ENCODE measurements at places on chromosomes 12 and 14.

DNA sequence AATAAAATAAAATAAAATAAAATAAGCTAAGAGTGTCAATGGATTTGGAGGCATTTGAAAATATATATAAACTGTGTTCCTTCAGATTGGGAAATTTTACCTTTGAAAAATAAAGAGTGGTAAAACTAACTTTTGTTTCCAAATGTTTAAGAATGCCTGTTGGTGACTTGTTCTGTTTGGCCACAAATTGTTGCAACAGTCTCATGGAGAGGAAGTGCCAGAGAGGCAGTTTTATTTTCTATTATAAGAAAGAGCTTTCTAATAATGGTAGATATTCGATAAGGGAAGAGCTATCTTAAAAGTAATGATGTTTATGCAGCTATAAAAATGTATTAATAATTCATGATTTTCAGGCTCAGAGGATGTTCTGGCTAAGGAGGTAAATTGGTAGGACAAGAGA, 68.8 kb upstream of the MDGA2 start:
- DNase-seq: no peak

- no peak for DNase-seq
Observed at GRCh38 chr14:104143521-104144452, 5.4 kb downstream of the KIF26A start.

DNA sequence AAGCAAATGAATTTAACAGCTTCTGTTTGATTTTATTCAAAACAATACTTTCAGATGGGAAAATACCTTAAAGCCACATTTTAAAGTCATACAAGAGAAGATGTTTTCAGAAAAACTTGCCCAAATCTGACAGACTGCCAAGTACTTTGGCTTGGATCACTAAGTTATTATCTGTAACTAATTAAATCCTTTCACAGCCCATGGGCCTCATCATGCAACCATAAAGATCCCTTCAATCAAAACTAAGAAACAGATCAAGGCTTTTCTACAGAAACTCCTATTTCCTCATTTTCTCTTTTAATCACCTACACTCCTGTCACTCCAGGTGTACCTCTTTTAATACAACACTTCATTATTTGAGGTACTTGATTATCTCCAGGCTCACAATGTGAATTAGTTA, 28.1 kb downstream of the BLTP3B start:
- DNase-seq: no peak

GRCh38 chr14:65211341-65211987, 109.1 kb upstream of the MAX start:
- no peak for DNase-seq

GRCh38 chr12:11630046-11630706, 19.3 kb upstream of the ETV6 start:
- no peak for DNase-seq

- DNase-seq: no peak
Observed at GRCh38 chr14:69669375-69669774, 58.0 kb downstream of the SUSD6 start.

DNA sequence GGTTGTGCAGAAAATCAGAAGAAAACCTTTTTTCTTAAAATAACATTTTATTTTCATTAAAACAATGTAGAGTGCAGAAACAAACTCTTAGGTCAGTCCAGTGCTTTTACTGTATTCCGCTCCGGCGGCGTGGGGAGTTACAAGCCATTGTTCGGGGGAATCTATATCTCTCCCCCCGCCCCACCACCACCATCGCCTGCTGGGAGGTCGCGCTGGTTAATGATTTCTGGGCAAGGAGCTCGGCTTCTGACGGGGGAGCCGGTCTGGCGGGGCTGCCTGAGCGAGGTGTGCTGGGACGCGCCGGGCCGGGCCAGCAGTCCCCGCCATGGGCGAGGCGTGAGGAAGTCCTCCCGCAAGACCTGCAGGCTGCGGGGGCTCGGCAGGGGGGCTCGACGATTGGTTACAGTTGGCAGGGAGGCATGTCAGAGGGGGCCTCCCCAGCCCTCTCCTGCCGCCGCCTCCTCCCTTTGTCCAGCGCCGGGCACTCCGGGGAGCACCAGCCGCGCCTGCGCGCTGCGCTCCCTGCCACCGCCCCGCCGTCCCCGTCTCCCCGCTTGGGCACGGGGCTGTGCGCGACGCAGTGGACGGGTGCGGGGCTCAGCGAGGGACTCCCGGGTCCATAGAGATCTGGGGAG, 1.0 kb upstream of the DUSP6 start:
- DNase-seq: peak; percentile 71

DNA sequence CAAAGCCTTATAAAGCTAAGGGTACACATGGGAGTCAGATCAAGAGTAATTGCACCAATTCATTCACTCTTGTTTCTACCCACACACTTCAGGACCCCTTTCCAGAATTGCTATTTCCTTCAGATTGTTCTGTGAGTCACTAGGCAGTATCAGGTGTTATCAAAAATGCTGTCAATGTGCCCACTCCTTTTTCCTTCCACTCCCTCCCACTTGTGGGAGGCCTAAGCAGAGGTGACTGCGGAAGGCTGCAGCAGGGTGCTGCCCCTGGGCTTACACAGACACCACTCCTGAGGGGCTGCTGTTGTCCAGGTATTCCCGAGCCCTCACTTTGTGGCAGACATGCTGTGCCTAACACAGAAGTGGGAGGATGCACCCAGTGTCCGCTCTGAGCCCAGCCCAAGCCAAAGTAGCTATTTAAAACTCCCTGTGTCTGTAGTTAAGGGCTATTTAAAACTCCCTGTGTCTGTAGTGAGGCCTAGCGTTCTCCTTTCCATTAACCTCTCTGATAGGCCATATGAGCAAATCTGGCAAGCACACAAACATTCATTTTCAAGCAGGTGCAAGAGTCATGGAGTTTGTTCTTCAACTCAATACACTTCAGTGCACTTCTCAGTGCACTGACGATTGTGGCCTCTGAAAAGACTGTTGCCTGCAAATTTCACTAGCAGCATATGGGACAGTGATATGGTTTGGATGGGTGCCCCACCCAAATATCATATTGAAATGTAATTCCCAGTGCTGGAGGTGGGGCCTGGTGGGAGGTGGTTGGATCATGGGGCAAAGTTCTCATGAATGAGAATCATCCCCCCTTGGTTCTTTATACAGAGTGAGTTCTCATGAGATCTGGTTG, 117.8 kb downstream of the PHLDA1 start:
- peak; percentile 64 for DNase-seq

DNA sequence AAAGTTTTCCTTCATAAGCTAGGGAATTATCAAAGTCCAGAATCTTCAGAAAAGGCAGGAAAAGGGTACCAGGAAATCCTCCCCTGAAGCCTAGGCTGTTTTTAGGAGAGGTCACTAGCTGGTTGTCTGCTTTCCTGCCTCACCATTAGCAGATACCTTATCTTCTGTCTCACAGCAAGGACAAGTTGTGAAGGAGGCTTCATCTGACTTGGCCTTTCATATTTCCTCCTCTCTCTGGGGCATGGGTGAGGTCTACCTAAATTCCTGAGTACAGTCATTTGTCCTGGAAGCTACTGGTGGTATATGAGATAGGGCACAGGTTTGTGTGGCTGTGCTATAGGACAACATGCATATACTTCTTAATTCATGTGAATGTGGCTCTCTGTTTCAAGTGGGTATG, 2.3 kb downstream of the FOXJ2 start:
- DNase-seq: no peak

GRCh38 chr14:55107766-55108554, 21.1 kb upstream of the LGALS3 start:
- DNase-seq: peak; percentile 52

DNA sequence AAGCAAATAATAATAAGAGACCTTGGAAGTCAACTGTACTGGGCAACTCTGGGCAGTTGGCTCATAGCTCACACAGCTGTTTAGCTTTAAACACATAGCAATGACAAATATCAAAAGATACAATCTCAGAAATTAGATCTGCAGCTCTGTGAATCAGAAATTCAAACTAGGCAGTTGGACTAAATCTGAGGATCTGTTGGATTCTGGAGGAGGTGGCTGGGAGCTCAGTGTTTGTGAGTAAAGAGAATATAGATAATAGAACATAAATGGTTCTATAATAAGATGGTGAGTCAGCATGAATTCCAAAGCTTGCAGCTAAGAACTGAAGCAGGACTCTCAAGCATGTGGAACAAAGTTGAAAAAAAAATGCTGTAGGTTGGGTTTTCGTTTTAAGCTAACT, 1949.4 kb upstream of the SEL1L start:
- no peak for DNase-seq

DNA sequence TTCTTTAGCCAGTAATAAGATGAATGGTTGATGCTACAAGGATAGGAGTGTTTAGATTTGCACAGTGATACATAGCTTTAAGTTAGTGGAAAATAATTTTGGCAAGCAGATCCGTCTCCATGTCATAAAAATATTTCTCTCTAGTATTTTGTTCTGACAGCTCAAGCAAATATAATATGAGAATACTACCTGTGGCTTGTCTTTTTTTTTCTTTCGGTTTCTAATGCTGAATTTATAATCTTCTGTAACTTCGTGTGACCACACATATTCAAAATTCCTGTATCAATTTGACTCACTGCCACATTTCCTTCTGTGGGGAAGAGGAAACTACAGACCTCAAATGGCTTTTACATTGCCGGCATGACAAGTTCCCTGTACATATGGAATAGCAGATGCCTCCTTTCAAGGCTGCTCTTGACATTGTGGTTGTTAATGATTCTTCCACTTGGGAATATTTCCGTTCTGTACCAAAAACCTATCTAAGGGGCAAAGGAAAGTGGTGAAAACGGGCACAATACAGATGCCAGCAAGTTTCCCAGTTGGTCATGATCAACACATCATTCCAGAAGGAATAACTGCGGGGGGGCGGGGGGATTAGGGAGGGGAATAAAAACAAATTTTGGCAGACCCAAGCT, 103.6 kb upstream of the CCDC91 start:
- DNase-seq: no peak

- DNase-seq: no peak
Observed at GRCh38 chr12:47207829-47208248, 128.1 kb upstream of the AMIGO2 start.

DNA sequence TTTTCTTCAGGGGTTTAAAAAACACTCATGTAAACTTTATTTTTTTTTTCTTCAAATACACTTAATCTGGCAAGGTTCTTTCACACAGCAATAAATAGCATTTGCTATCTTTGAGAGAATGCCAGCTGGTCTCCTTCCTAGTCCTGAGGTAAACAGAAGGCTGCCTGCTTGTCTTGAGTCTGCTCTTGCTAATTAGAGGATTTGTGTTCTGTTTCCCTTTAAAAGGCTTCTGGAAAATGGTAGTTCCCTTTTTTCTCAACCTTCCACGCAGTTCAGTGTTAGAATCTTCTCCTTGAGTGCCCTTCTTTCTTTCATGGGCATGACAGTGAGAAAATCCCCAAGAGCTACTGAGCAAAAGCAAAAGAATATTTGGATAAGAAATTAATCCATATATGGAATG, 92.3 kb upstream of the DCN start:
- no peak for DNase-seq

DNA sequence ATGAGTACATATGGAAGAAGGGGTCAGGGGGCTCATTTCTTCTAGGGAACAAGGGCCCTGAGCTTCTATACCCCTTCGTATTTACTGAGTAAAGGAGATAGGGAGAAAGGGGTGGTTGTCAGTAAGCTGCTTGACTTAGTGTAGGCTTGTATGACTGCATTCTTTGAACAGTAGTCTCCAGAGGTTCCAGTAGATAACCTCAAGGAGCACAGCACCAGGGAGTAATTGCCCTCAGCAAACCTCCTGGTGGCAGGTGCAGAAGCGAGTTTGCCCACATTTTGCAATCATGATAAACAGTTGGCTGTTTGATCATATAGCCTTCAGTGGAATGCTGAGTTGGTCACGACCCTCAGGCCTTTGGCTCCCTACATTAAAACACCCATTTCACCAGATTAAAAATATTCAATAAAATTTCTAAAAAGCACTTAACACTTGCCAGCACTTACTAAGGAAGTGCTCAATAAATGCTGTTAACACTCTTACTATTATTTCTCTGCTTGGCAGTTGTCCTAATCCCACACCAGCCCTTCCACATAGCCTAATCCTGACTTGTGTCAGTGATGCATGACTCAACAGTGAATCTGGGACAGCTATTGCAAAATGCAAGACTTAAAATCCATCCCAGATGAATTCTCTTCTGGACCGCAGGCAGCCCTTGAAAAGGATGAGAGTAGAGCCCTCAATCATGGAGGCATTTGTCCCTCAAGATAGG, 3.7 kb upstream of the DHRS4L2 start:
- no peak for DNase-seq

GRCh38 chr12:31620311-31620710, 29.4 kb upstream of the DENND5B start:
- DNase-seq: no peak

- DNase-seq: no peak
Observed at GRCh38 chr14:90296641-90297040, 35.1 kb downstream of the NRDE2 start.

- DNase-seq: no peak
Observed at GRCh38 chr12:10241727-10242126, 29.1 kb downstream of the GABARAPL1 start.

- no peak for DNase-seq
Observed at GRCh38 chr12:4819654-4820053, 90.1 kb upstream of the KCNA1 start.

DNA sequence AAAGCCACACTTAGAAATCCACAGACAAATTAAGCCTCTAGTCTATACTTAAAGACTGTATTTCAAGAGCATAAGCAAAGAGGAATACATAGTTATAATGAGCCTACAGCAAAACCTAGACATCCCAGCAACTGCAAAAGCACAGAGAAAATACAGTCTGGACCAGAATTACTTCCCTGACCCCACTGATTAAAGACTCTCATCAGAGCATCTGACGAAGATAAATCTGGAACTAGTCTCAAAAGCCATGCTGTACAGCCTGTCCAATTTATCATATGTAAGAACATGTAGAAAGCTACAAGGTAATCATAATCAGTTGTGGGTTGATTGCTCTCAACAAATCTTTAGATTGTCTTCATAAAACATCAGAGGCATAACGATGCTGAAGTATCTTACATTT, 285.1 kb upstream of the CAND1 start:
- no peak for DNase-seq

- no peak for DNase-seq
Observed at GRCh38 chr12:120940799-120941198, 36.6 kb upstream of the SPPL3 start.

DNA sequence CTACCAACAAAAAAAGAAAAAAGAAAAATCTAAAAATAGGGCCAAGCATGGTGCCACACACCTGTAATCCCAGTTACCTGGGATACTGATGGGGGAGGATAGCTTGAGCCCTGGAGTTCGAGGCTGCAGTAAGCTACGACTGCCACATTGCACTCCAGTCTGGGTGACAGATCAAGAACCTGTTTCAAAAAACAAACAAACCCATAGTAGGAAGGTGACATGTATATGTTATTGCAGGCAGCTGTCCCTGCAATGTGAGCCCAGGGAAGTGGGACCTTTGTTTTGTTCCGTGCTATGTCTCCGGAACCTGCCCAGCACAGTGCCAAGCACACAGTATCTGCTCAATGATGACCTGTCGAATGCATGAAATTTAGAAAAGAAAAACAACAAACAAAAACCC, 37.2 kb upstream of the YY1 start:
- DNase-seq: no peak
